ENCODE measurements at places on chromosomes 5 and 9.

- peaks cover 66% of the 10 kb centered on the region for H3K4me1 ChIP-seq
- no peaks in the 10 kb centered on the region for H3K36me3 ChIP-seq
- H3K27me3 ChIP-seq: peaks cover 97% of the 10 kb centered on the region
- no peak for DNase-seq
- H3K27ac ChIP-seq: no peak overlapping the region
Measured at GRCh38 chr9:93952119-93952783, 2.9 kb downstream of the BARX1 start.

DNA sequence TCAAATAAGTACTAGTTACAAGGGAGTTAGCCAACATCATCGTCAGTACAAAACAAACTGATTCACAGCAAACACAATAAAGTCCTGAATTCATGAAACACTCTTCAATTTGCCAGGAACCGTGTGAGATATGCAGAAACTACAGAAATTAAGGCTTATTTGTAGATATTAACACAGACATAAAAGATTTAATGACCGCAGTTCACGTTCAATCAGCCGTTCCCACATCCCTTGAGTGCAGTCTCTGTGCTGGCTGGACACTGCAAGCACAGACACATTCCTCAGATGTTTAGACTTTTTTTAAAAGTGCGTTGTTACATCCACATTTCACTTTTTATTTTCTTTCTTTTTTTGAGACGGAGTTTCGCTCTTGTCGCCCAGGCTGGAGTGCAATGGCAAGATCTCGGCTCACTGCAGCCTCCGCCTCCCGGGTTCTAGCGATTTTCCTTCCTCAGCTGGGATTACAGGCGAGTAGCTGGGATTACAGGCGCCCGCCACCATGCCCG is 566 bp upstream of the CEP78 start:
- DNase-seq: no peak
- H3K36me3 ChIP-seq: no peaks in the 10 kb centered on the region
- peaks cover 24% of the 10 kb centered on the region for H3K4me1 ChIP-seq
- peak overlapping the region; percentile 99 for H3K4me3 ChIP-seq

- H3K27ac ChIP-seq: no peak overlapping the region
- H3K27me3 ChIP-seq: peaks cover 77% of the 10 kb centered on the region
- no peak for DNase-seq
- H3K36me3 ChIP-seq: no peaks in the 10 kb centered on the region
- no peaks in the 10 kb centered on the region for H3K4me1 ChIP-seq
Measured at GRCh38 chr9:96169484-96169883, 132.5 kb downstream of the HSD17B3 start.

GRCh38 chr5:135831439-135831838 is 3.0 kb upstream of the SLC25A48 start:
- peaks cover 13% of the 10 kb centered on the region for H3K4me1 ChIP-seq
- DNase-seq: no peak

- H3K4me3 ChIP-seq: no peak overlapping the region
- no peak for DNase-seq
- no peaks in the 10 kb centered on the region for H3K27me3 ChIP-seq
- H3K27ac ChIP-seq: no peak overlapping the region
Measured at GRCh38 chr9:131496844-131497405, 5.8 kb upstream of the POMT1 start.

GRCh38 chr5:96031180-96031579 is 69.5 kb upstream of the ELL2 start:
- H3K4me3 ChIP-seq: no peak overlapping the region
- H3K27me3 ChIP-seq: no peaks in the 10 kb centered on the region
- no peaks in the 10 kb centered on the region for H3K4me1 ChIP-seq
- no peak overlapping the region for H3K27ac ChIP-seq
- H3K36me3 ChIP-seq: no peaks in the 10 kb centered on the region
- DNase-seq: no peak

GRCh38 chr5:19555876-19556275 is 432.1 kb downstream of the CDH18 start:
- no peak overlapping the region for H3K4me3 ChIP-seq
- no peak overlapping the region for H3K27ac ChIP-seq
- no peaks in the 10 kb centered on the region for H3K27me3 ChIP-seq
- no peak for DNase-seq
- H3K36me3 ChIP-seq: no peaks in the 10 kb centered on the region

DNA sequence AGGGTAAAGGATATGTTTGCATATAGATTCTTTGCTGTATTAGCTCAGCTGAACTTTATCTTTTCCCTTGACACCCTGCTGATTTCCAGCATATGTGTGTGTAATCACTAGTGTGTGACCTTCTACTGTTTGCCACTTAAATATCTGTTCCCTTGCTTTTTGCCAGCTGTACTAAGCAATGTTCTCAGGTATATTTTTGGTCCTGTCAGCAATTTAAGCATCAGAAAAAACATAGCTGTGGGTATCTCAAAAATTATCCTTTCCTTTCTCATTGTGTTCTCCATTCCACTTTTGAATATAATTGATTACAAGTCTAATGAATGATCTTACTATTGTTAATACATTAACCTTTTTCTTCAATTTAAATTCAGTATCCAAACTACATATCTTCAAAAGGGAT is 59.2 kb upstream of the CDH10 start:
- H3K36me3 ChIP-seq: no peaks in the 10 kb centered on the region
- H3K27me3 ChIP-seq: no peaks in the 10 kb centered on the region
- no peak for DNase-seq
- H3K27ac ChIP-seq: no peak overlapping the region

DNA sequence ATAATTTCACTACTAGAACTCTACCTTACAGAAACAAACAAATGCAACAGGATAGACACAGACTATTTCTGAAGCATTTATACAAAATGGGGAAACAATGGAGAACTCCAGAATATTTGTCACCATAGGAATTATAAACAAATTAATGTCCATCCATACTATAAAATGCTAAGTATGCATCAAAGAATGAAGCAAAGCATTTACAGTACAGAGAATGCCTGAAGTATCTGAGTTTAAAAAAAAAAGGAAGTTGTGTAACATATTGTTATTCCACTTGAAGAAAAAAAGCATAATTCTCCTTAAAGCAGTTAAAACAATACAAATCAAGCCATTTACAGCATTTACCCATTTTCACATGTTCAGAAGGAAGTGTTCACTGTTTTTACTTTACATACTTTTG is 53.0 kb downstream of the DROSHA start:
- no peak for DNase-seq
- no peak overlapping the region for H3K27ac ChIP-seq
- peaks cover 13% of the 10 kb centered on the region for H3K4me1 ChIP-seq
- H3K36me3 ChIP-seq: peaks cover 40% of the 10 kb centered on the region
- no peaks in the 10 kb centered on the region for H3K27me3 ChIP-seq
- no peak overlapping the region for H3K4me3 ChIP-seq

DNA sequence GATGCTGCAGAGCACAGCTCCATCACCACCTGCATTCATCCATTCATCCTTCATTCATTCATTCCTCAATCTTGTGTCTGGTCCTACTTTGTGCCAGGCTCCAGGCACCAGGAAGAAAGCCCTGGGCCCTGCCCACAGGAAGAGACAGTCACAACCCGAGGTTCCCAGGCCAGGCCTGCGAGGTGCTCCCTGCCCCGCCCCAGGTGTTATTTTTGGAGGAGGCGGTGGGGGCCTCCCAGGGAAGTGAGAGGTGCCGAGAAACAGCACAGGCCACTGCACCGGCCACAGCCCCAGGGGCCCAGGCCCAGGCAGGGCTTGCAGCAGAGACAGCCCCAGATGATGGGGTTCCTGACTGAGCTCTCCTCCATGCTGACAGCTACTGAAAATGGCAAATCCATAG is 33.4 kb downstream of the VAV2 start:
- peaks cover 63% of the 10 kb centered on the region for H3K4me1 ChIP-seq
- DNase-seq: no peak
- H3K4me3 ChIP-seq: no peak overlapping the region
- no peaks in the 10 kb centered on the region for H3K27me3 ChIP-seq

DNA sequence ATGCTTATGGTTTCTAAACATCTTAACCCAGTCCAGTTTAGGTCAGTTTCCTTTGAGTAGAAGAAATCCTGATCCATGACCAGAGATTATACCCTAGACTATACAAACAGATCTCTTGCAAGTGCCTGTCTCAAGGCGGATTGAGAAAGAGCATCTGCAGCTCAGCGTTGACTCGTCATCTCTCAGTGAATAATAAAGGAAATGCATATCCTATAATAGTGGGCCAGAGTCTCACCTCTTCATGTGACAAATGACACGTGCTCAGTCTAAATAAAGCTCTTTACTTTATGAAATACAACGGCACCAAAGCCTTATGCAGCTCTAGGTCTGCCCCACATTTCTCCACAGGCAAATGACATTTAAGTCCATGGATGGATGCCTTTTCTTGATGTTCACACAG is 179.4 kb upstream of the NR3C1 start:
- H3K27ac ChIP-seq: no peak overlapping the region
- no peak for DNase-seq
- peaks cover 6% of the 10 kb centered on the region for H3K4me1 ChIP-seq
- no peaks in the 10 kb centered on the region for H3K36me3 ChIP-seq
- no peaks in the 10 kb centered on the region for H3K27me3 ChIP-seq

DNA sequence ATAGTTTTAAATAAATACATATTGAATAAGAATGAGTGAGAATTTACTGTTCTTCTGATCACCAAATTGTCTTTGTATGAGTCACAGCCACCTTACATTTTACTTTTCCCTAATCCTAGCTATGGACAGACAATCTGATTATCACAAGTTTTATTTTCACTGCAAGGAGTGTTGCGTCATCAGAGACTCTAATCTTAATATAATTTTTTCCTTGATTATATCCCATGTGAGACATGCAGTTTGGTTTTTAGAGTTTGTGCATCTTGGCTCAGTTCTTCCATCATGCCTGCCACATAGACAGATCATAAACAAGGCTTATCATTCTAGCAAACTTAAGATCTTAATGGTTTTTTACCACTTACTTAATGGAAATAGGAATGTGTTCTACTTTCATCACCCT is 478.5 kb upstream of the CDH18 start:
- H3K4me1 ChIP-seq: no peaks in the 10 kb centered on the region
- H3K27me3 ChIP-seq: no peaks in the 10 kb centered on the region
- H3K27ac ChIP-seq: no peak overlapping the region

GRCh38 chr9:117677572-117677971 is 26.6 kb upstream of the TLR4 start:
- H3K27me3 ChIP-seq: no peaks in the 10 kb centered on the region
- no peak for DNase-seq
- H3K4me3 ChIP-seq: no peak overlapping the region
- no peaks in the 10 kb centered on the region for H3K36me3 ChIP-seq

DNA sequence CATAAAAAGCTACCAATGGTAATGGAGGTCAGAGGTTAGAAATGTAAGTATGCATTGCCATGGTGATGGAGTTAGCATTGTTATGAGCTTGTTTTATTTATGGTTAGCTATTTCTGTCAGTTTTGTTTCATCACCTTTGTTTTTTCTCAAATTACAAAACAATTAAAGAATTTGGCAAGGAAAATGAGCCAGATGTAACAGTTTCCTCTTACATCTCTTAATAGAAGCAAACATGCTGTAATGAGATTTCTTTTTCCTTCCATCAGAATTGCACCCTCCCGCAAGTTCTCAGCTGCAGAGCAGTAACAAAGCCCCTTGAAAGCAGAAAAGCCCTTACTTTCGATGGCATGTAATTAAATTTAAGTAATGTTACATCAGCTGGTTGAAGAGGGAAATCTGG is 233.0 kb downstream of the SGCD start:
- no peak overlapping the region for H3K27ac ChIP-seq
- H3K4me1 ChIP-seq: peaks cover 5% of the 10 kb centered on the region
- H3K27me3 ChIP-seq: no peaks in the 10 kb centered on the region
- H3K36me3 ChIP-seq: no peaks in the 10 kb centered on the region

- no peak overlapping the region for H3K4me3 ChIP-seq
- H3K27ac ChIP-seq: no peak overlapping the region
- H3K27me3 ChIP-seq: no peaks in the 10 kb centered on the region
- H3K4me1 ChIP-seq: no peaks in the 10 kb centered on the region
- no peak for DNase-seq
Measured at GRCh38 chr5:89270901-89271300, 387.9 kb upstream of the MEF2C start.

DNA sequence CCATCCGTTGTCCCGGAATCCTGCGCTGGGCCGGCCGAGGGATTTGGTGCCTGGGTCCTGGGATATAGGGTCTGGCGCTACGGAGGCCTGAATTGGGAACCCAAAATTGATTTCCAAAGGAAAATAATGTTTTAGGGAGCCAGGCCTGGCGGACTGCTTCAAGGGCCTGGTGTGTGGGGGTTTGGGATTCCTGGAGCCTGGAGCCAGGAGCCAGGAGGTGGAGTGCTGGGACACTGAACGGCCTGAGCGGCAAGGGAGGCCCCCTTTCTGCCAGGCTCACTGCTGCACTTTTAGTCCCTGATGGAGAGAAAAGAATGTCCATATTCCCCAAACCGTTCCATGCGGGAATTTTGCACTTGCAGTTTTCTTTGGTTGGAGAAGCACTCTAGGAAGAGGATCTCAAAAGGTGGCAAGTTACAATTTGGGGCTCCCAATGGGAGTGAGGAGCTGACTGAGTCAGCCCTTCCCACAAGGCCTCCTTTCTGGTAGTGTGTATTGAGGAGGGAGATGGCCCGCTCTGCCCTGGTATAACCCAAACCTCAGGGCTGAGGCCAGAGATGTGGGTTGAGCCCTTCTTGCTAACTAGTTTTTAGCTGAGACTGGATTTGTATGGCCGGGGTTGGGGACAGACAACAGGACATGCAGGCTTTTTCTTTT is 2.2 kb downstream of the LMX1B start:
- H3K27ac ChIP-seq: no peak overlapping the region
- peaks cover 96% of the 10 kb centered on the region for H3K27me3 ChIP-seq
- no peaks in the 10 kb centered on the region for H3K36me3 ChIP-seq
- peak overlapping the region; percentile 64 for H3K4me3 ChIP-seq

DNA sequence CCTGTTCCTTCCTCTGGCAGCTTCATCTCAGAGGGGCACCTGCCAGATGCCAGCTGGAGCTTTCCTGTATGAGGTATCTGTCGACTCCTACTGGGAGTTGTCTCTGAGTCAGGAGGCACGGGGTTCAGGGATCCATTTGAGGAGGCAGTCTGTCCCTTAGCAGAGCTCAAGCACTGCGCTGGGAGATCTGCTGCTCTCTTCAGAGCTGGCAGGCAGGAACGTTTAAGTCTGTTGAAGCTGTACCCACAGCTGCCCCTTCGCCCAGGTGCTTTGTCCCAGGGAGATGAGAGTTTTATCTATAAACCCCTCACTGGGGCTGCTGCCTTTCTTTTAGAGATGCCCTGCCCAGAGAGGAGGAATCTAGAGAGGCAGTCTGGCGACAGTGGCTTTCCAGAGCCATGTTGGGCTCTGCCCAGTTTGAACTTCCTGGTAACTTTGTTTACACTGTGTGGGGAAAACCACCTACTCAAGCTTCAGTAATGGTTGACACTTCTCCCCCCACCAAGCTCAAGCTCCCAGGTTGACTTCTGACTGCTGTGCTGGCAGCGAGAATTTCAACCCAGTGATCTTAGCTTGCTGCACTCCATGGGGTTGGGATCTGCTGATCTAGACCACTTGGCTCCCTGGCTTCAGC is 11.8 kb upstream of the ITGA2 start:
- H3K27me3 ChIP-seq: no peaks in the 10 kb centered on the region
- H3K27ac ChIP-seq: no peak overlapping the region
- H3K4me3 ChIP-seq: no peak overlapping the region
- DNase-seq: no peak
- H3K4me1 ChIP-seq: no peaks in the 10 kb centered on the region
- no peaks in the 10 kb centered on the region for H3K36me3 ChIP-seq

GRCh38 chr5:156093024-156093423 is 233.9 kb upstream of the SGCD start:
- no peaks in the 10 kb centered on the region for H3K36me3 ChIP-seq
- no peak overlapping the region for H3K27ac ChIP-seq
- peaks cover 11% of the 10 kb centered on the region for H3K4me1 ChIP-seq
